ENCODE measurements at places on chromosomes 11 and 22.

GRCh38 chr11:27241311-27242122 lies 121.5 kb downstream of the CCDC34 start:
- DNase-seq, result no peak

DNA sequence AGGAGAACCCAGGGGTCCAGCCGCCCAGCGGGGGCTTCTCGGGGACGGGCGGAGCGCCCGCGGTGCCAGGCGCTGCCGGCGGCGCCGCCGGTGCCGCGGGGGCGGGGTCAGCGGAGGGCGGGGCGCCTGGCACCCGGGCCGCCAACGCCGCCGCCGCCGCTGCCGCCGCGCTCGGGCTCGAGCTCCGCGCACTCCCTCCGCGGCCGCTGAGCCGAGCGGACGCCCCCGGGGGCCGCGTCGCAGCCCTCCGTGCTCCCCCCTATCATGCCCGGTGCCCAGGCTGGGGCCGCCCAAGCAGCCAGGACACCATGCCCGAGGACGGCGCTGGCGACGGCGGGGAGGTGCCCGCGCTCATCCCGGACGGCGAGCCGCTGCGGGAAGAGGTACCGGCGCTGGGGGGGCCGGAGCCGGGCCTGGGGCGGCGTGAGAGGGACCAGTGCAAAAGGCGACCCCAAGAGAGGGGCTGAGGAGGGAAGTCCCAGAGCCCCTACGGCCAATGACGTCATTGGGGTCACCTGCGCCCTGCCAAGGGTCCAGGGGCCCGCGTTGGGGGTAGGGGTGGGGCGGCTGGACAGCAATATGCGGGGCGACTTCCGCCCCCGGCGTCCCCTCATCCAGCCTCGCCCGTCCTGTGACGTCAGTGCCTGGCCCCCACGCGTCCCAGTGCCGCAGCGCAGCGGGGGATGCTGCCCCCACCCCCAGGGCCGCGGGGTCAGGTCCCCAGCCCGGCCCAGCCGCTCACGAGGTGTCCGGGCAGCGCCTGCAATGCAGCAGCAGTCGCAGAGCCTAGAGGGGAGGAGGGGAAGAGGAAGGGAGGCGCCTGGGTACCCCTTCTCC lies at the start of gene TMEM151A:
TMEM151A (plus strand) TSS at position 189 of the 837 bp plus-strand sequence; CDS start at position 309, 120 bp downstream.
- DNase-seq, result no peak

DNA sequence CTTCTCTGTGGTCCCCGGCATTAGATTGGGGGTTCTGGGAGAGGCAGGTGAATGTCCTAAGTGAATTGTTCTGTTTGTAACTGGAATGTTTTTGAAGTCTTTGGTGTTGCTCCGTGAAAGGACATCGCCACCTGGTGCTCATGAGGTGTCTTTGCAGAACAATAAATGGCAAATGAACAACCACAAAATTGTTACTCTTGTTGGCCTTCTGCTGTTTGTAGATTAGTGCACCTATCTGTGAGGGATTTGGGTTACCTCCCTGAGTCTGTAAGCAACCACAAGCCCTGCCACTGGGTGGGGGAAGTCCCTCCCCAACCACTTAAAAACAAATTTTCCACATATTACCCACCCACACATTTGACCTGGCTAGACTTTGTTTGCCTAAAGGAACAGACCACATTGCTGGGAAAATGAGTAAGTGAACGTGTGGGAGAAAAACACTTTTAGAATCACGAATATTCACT lies 4.7 kb downstream of the MPEG1 start:
- DNase-seq, result no peak

GRCh38 chr22:44460691-44461375 lies 37.2 kb downstream of the RTL6 start:
- DNase-seq, result no peak

DNA sequence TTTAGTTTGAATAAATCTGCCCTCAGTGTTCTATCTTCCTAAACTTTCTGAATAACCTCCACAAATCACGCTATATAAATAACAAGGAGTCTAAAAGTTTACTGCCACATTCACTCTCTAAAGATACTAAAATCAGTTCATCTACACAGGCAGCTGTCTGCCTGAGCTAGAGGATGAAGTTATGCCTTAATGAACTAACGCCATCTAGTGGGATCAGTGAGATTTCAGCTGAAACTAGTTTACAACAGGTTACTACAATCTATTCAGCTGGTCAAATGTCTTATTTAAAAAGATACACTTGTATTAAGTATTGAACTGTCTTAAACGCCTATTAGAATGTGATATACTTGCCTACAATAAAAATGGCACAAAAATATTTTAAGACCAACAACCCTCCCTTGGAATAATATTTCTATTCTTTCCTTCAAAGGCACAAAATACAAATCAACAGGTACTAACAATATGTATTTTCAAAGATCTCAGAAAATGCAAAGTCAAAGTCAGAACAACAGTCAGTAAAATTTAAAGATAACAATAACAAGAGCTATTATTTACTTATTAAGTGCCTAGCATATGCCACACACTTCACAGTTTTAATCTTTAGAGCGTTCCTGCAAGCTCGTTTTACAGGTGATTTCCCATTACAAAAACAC lies 84.1 kb downstream of the LARGE2 start:
- DNase-seq, result no peak

GRCh38 chr11:84103096-84103495 lies 816.9 kb upstream of the CCDC90B start:
- DNase-seq, result no peak

- DNase-seq, result no peak
Measured at GRCh38 chr11:69353696-69354544, 60.0 kb downstream of the MYEOV start.

DNA sequence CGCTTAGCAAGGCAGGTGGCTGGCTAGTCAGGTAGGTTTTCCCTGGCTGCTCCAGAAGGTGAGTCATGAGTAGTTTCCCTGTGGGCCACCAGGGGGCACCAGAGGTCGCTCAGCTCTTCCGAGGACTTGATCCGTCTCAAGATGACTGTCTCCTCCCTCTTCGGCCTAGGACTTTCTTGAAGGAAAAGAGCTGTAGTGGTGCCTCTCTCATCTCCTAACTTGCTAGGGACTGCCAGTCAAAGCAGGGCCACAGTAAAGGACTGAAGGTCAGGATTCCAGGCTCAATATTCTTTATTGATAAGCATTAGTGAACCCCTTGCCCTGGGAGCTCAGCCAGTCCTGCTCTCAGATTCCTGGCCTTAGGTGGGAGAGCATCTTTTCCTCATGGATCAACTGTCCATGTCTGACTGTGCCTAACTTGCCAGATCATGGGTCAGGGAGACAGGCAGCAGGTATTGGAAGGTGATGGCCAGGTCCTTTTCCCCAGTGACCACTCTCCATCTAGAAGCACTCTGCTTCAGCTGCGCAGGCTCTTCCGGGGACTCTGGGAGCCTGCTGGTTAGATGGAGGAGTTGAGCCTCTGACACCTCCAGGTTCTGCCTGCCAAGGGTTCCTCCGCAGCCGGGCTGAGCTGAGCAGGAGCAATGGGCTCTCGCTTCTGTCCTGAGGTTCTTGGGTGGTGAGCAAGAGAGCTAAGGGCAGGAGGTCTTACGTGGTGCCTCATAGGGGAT lies 1.9 kb downstream of the POLD4 start:
- DNase-seq, result no peak

DNA sequence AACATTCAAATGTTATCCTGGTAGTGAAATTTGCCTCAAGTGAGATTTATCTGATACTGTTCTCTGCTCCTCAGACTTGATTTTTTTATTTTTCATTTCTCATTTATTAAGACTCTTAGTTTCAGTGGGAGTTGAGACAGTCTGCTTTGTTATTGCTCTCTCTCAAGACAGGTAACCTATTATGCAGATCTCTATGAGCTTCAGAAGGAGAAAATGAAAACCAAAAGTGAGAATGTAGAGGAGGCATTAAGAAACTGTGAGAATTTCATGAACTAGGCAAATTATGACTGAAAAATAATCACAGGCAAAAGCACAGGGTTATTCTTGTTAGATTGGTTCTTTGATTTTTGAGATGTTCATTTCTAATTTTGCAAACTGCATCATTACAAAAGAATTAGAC lies 290.0 kb upstream of the CHORDC1 start:
- DNase-seq, result no peak

DNA sequence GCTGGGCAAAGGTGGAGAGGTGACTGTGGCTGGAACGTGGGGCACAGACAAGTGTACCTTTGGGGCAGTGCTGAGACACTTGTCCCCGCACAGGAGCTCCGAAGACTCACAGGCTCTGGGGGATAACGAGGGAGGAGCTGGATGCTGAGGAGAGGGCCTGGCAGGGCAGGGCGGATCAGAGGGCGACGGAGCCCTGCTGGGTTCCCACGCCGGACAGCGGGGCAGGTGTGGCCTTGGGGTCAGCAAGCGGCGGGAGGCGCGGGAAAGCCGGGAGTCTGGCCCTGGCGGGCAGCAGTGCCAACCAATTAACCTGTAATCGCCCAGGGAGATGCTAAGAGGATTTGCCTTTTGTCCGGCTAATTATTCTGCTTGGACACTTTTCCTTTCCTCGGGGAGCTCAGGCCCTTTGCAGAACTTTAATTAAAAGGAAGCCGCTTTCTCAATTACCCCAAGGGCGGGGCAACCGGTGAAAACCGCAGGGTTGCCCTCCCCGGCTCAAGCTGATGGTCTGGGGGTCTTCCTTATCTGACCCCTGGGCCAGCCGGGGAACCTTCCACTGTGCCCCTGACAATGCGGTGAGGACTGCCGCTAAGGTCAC lies 71.5 kb downstream of the WNT7B start:
- DNase-seq, result no peak

- DNase-seq, result no peak
Measured at GRCh38 chr11:4882543-4882942, 843 bp downstream of the OR51T1 start.

- DNase-seq, result no peak
Measured at GRCh38 chr11:57588046-57588710, 9.3 kb upstream of the SERPING1 start.

DNA sequence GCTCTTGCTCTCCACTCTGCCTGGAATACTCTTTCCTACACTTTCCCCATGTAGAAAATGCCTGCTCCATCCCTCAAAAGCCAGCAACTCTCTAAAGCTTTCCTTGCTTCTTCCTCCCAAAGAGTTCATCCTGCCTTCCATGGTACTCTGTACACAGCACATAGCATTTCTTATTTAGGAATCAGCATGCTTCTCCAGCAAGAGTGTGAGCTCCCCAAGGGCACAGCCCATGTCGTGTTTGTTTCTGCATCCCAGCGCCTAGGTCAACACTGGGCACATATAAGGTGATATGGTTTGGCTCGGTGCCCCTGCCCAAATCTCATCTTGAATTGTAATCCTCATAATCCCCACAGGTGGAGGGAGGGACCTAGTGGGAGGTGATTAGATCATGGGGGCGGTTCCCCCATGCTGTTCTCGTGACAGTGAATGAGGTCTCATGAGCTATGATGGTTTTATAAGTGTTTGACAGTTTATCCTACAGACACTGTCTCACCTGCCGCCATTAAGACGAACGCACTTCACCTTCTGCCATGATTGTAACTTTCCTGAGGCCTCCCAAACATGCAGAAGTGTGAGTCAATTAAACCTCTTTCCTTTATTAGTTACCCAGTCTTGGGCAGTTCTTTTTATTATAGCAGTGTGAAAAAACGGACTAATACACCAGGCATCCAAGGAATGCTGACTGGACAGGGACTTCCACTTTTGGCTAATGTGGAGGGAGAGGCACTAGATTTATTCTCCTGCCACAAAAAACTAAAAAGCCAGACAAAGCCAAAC lies 8.2 kb downstream of the VPS37C start:
- DNase-seq, result no peak

DNA sequence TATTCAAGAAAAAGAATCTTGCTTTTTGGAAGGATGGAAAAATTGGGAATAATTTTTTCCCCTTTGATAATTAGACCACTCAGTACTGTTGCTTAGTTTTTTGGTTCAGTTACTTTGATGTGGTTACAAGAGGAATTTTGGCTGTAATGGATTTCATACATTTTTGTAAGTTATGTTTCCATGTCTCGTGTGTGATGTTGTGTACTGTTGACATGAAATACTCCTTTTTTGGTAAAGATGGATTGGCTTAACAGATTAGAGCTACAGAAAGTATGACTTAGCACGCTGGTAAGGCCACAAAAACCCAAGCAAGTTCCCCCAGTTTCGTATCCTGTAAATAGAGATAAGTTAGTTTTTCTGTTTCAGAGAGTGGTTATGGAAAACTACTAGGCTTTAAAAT lies 11.9 kb downstream of the TBCEL start:
- no peak for DNase-seq

GRCh38 chr11:69981119-69981784 lies 96.9 kb upstream of the ANO1 start:
- peak; percentile 54 for DNase-seq

- peak; percentile 88 for DNase-seq
Measured at GRCh38 chr11:56331861-56332491, 13.9 kb upstream of the OR8K1 start.

DNA sequence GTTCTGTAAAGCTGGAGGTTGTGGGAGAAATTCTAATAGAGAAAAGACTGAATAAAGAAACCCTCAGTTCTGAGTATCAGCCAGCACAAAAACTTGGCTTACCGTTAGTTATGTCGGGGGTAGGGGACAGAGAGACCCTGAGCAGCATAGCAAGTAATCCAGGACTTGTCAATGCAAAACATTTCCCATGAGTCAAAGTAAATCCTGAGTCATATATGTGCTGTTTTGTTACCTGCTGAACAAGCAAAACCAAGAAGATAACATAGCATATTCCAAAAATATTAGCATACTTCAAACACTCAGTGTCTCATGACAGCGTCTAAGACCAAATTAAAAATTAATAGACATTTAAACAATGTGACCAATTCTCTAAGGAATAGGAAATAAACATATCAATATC lies 75.1 kb upstream of the LUZP2 start:
- DNase-seq, result no peak

GRCh38 chr11:45817191-45817590 lies 12.2 kb downstream of the SLC35C1 start:
- no peak for DNase-seq

DNA sequence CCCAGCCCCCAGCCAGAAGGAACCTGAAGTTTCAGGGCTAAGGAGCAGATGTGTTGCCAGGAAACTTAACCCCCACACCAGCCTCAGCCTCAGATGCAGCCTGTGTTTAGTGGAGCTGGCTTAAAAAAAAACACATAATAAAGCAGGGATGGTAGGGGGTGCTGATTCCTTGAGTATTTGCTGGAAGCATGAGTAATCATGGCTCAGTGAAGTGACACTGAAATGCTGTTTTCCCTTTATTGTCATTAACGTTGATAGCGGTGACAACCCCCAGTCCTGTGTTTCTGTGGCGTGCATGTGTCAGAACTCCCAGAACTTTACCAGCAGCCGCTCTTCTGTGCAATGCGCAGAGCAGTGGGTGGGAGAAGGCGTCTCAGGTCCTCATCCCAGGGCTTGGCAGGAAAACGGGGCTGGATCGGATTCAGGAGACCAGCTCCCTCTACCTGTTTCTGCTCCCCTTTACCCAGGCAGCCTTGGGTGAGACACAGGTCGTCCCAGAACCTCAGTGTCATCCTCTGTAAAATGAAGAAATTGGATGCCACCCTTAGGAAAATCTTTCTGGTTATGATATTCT lies 1282.1 kb downstream of the TBC1D22A start:
- DNase-seq, result no peak

- no peak for DNase-seq
Measured at GRCh38 chr22:19764636-19765476, 4.3 kb downstream of the TBX1 start.

Measured in chondrocyte (in vitro differentiated cells).